ENCODE measurements at places on chromosomes 1 and 21. TPM values are rescaled to one million over a fixed set of nuclear protein-coding genes. Genes with fewer than 3 reads are reported as not detected.

- no peaks in the 10 kb centered on the region for H3K27me3 ChIP-seq
- H3K36me3 ChIP-seq = peaks cover 99% of the 10 kb centered on the region
- H3K4me1 ChIP-seq = peaks cover 19% of the 10 kb centered on the region
- no peak overlapping the region for H3K27ac ChIP-seq
Observed at GRCh38 chr1:8862528-8862927, 16.0 kb downstream of the ENO1 start.

DNA sequence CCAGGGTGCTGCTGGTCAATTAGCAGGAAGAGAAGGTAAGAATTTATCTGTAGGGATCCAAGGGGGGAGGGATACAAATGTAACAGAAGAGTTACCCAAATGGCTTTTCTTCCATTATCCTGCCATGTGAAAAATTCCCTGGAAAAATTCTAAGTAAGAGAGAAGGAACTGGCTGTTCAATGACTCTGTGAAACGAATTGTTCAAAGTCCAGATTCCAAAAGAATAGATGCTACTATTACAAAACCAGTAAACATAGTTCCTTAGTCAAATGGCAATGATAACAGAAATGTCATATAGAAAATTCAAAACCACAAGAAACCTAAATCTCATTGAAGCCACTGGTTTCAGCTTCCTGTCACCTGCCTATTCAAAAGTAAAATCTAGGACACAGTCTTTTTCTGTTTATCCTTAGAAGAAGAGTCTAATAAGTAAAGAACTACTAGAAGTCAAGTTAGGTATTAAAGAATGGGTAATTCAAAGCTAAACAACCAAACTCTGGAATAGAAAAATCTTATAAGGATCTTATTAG is 102.6 kb downstream of the ZNF644 start:
- no peak for DNase-seq
- no peak overlapping the region for H3K4me3 ChIP-seq
- H3K27me3 ChIP-seq = no peaks in the 10 kb centered on the region
- peaks cover 5% of the 10 kb centered on the region for H3K36me3 ChIP-seq

GRCh38 chr1:92583821-92584760 is 97.4 kb upstream of the GFI1 start:
- no peak for DNase-seq
- no peak overlapping the region for H3K27ac ChIP-seq
- no peaks in the 10 kb centered on the region for H3K4me1 ChIP-seq
- H3K27me3 ChIP-seq = no peaks in the 10 kb centered on the region
- no peaks in the 10 kb centered on the region for H3K36me3 ChIP-seq
- H3K4me3 ChIP-seq = no peak overlapping the region

Gene DHCR24
- 749 TPM for total RNA-seq

DNA sequence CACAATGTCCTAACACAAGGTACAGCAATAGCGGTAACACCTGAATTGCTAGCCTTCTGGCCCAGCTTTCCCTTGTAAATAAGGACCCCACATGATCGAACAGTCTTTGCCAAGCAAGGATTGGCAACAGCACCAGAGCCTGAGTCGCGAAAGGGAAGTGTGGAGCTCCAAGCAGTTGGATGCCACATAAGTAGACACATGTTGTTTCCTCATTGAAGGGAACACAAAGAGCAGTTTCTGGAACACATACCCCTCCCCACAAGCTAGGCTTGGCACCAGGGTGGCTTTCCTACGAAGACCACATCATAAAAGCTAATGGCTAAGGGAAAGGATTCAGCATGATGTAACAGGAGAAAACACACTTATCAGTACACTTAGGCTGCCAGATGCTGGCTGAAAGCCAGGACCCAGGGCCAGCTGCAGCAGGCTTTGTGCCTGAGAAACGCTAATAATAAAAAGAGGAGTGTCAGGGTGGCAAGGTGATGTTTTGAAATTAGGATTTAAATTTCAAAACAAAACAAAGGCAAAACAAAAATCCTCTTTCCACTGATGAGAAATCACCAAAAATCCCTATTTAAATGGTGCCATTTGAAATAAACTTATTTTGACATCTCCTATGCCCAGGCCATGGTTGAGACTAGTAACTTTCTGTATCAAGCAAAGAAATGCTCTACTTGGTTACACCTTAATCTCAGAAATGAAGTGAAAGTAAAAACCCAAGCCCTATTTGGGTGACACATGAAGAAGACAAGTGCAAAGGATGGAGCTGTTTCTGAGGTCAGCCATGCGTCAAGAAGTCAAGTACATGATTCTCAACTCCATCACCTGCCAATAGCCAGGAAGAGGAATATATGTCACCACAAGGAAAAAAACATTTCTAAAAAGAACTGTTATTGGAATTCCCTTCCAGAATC is 11.9 kb upstream of the CPLANE2 start:
- H3K27me3 ChIP-seq = no peaks in the 10 kb centered on the region
- H3K4me1 ChIP-seq = peaks cover 40% of the 10 kb centered on the region
- H3K4me3 ChIP-seq = no peak overlapping the region
- peaks cover 40% of the 10 kb centered on the region for H3K36me3 ChIP-seq
- H3K27ac ChIP-seq = peak overlapping the region; percentile 65

- no peak for DNase-seq
- H3K4me1 ChIP-seq = no peaks in the 10 kb centered on the region
- no peak overlapping the region for H3K4me3 ChIP-seq
- no peaks in the 10 kb centered on the region for H3K36me3 ChIP-seq
Observed at GRCh38 chr21:18970416-18970815, 566.8 kb upstream of the TMPRSS15 start.

- no peak overlapping the region for H3K27ac ChIP-seq
- H3K36me3 ChIP-seq = no peaks in the 10 kb centered on the region
- no peak for DNase-seq
- H3K4me1 ChIP-seq = no peaks in the 10 kb centered on the region
- no peak overlapping the region for H3K4me3 ChIP-seq
- no peaks in the 10 kb centered on the region for H3K27me3 ChIP-seq
Observed at GRCh38 chr1:119470377-119470776, 36.6 kb upstream of the HSD3B1 start.

DNA sequence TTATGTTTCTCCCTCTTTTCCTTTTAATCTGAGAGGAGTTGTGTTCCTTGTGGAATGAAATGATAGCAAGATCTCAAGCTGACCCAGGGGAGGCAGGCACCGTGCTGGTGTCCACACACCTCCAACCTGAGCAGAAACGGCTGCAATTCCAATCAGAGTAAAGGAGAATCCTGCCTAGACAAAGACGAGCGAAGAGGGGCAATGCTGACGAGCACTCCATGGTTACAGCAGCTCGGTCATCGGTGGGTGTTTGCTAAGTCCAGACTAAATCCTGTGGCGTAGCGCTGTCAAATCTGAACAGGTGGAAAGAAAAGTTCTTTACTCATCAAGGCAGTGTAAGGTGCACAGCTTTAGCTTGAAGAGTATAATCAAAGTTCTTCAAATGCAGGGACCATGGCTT is 74.8 kb downstream of the PLD5 start:
- H3K27ac ChIP-seq = no peak overlapping the region
- H3K4me1 ChIP-seq = no peaks in the 10 kb centered on the region
- H3K27me3 ChIP-seq = peaks cover 9% of the 10 kb centered on the region
- no peaks in the 10 kb centered on the region for H3K36me3 ChIP-seq

GRCh38 chr1:23930861-23931490 is 17.8 kb upstream of the CNR2 start:
- H3K36me3 ChIP-seq = no peaks in the 10 kb centered on the region
- no peak overlapping the region for H3K4me3 ChIP-seq
- peak; percentile 80 for DNase-seq
- H3K4me1 ChIP-seq = no peaks in the 10 kb centered on the region
- peak overlapping the region; percentile 51 for H3K27ac ChIP-seq

Gene KIF2C
- total RNA-seq = 0.93 TPM

GRCh38 chr1:119002028-119002686 is 14.0 kb upstream of the TBX15 start:
- no peaks in the 10 kb centered on the region for H3K36me3 ChIP-seq
- peaks cover 96% of the 10 kb centered on the region for H3K27me3 ChIP-seq
- no peak for DNase-seq
- H3K4me1 ChIP-seq = peaks cover 16% of the 10 kb centered on the region
- H3K4me3 ChIP-seq = no peak overlapping the region

- H3K27ac ChIP-seq = no peak overlapping the region
- peak; percentile 77 for DNase-seq
- no peak overlapping the region for H3K4me3 ChIP-seq
Observed at GRCh38 chr21:41366522-41367151, 4.8 kb downstream of the MX2 start.

- H3K27ac ChIP-seq = no peak overlapping the region
- DNase-seq = no peak
- peaks cover 22% of the 10 kb centered on the region for H3K4me1 ChIP-seq
- no peak overlapping the region for H3K4me3 ChIP-seq
- no peaks in the 10 kb centered on the region for H3K36me3 ChIP-seq
Observed at GRCh38 chr1:165699577-165699976, 1.2 kb upstream of the ALDH9A1 start.

DNA sequence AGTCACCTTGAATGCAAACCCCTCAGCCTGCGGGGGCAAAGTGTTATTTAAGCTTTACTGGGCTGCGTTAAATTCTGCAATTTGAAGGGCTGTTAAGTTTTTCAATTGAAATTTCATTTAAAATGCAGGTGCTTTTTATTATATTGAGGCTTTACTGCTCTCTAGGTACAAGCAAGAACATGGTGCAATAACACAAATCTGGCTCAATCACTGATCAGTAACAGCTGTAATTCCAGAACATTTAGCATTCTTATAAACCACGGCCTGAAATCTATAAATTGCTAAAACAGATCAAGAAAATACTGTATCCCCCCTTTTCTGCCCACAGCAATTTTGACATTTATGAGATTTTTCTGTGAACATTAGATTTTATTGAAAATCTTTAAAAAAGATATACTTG is 322.8 kb downstream of the KCTD3 start:
- H3K4me1 ChIP-seq = no peaks in the 10 kb centered on the region
- H3K4me3 ChIP-seq = no peak overlapping the region
- H3K27me3 ChIP-seq = no peaks in the 10 kb centered on the region
- no peak for DNase-seq

Gene S100A8
- 266 TPM for total RNA-seq

DNA sequence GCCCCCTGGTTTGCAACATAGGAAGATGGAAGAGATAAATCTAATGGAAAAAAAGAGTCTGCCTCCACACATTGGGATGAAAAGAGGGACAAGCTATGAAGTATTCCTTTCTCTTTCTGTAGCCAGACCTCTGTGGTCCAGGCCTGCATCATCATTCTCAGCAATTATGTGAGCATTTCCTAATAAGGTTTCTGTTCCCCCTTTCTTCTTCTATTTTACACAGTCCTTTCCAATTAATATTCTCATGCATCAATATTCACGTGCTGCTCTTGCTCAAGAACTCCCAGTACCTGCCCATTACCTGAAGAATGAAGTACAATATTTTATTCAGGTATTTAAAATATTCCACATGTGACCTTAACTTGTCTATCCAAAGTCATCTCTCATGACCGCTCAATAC is 8.2 kb upstream of the SLC30A1 start:
- H3K36me3 ChIP-seq = no peaks in the 10 kb centered on the region
- peaks cover 21% of the 10 kb centered on the region for H3K4me1 ChIP-seq
- H3K27me3 ChIP-seq = no peaks in the 10 kb centered on the region
- DNase-seq = no peak

All from upper lobe of right lung (tissue), 1 donor.